Stimulated activated CD8-positive, alpha-beta memory T cell treated with anti-CD3 and anti-CD28 coated beads, Interleukin-4, amount 100 ng/mL, for 4 hours (primary cell): ENCODE measurements at places on chromosomes 16 and 17.

DNA sequence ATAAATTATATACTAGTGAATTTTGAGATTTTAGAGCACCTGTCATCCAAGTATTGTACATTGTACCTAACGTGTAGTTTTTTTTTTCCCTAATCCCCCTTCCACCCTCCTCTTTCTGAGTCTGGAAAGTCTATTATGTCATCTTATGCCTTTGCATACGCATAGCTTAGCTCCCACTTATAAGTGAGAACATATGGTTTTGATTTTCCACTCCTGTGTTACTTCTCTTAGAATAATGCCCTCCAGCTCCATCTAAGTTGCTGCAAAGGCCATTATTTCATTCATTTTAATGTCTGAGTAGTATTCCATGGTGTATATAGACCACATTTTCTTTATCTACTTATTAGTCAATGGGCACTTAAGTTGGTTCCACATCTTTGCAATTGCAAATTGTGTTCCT, 177.0 kb upstream of the C16orf82 start:
- no peak for DNase-seq

DNA sequence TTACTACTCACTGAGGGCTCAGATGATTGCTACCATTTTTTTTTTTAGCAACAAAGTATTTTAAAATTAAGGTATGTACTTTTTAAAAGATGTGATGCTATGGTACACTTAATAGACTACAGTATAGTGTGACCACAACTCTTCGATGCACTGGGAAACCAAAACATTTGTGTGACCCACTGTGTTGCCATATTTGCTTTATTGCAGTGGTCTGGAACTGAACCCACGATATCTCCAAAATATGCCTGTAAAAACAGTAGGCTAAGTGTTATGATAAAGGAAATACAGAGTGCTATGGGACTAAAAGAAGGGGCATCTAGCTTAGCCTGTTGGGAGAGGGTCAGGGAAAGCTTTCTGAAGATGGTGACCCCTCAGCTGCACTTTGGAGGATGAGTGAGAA, 41.6 kb upstream of the HNF1B start:
- no peak for DNase-seq

- no peak for DNase-seq
These were observed 37.7 kb downstream of the TMEM114 start for GRCh38 chr16:8552487-8553221.

DNA sequence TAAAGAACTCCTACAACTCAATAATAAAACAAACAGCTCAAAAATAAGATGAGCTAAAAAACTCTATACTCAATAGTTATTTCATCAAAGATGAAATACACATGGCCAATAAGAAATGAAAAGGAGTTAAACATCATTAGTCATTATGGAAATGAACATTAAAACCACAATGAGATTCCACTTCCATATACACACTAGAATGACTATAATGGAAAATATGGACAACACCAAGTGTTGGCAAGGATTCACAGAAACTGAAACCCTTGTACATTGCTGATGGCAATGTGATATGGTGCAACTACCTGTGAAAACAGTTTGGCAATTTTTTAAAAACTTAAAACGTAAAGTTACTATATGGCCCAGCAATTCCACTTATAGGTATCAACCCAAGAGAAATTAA, 91.4 kb downstream of the GRIN2A start:
- DNase-seq: no peak

DNA sequence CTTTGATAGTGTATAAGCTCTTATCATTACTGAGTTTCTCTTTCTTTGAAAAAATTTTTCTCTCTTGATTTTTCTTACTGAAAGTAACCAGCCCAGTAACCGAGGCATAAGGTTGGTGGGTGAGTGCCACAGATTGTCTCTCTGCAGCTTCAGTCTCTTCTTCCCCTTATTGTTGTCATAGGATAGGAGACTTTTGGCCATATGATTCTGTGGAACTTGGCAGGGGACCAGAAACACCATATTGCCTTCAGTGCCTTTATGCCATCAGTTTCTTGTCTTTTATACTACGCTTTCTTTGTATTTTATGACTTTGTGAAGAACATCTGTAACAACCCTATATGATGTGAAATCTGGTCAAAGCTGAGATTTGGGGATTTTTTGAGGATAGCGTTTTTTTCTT, 341.6 kb upstream of the TBX2 start:
- DNase-seq: no peak

DNA sequence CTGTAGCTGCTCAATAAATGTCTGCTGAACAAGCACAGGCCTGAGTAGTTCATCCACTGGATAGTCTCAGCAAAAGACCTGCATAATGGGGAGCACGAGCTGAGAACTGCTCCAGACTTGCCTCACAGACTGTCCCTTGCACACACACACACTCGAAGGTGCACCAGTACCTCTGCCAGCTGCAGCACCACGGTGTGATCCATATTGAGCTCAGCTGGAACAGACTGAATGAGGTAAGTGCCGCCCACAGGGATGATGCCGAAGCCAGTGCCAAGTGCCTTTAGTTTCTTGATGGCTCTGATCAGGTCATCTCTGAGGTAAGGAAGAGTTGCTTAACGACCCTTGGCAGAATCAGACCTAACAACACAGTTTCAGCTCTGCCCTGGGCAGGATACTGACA, 11.6 kb downstream of the SNF8 start:
- no peak for DNase-seq

- DNase-seq: no peak
These were observed 154.8 kb downstream of the VPS53 start for GRCh38 chr17:559551-560431.

DNA sequence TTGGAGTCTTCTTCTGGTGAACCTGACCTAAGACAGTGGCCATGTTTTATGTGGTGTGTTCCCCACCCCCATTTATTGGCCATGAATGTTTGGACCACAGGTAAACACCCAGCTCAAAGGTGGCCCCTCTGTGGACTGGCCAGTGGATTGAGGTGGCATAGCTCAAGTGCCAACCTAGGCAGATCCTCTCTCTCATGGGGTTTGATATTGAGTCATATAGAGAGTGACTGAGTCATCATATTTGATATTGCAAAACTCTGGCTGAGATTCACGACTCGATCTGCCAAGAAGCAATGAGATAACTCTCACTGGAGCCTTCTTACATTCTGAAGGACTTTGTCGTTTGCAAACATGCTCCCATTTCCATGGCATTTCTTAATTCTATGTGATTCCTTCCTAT, 10.5 kb upstream of the TEKT3 start:
- no peak for DNase-seq

GRCh38 chr17:9266697-9267117, 245.4 kb downstream of the NTN1 start:
- DNase-seq: no peak
